ENCODE measurements at places on chromosomes 5 and 9. TPM values are rescaled to one million over a fixed set of nuclear protein-coding genes. Genes with fewer than 3 reads are reported as not detected.

PCDHGA6 gene
- total RNA-seq: 0.04 TPM

- DNase-seq: no peak
Measured at GRCh38 chr9:120729791-120730241, 15.5 kb upstream of the MEGF9 start.

GRCh38 chr5:136890431-136891148, 525.2 kb upstream of the TRPC7 start:
- DNase-seq: no peak

DNA sequence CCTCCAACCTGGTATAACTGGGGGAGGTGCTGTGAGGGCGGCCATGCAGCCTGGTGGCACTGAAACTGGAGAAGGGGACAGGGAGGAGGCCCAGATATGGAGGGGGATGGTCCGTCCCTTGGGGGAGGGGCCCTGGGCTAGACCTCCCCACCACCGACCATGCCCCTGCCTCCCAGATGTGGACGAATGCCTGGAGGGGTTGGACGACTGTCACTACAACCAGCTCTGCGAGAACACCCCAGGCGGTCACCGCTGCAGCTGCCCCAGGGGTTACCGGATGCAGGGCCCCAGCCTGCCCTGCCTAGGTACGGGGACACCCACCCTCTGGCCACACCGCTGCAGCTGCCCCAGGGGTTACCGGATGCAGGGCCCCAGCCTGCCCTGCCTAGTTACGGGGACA, 15.4 kb upstream of the ASS1 start:
- no peak for DNase-seq

ADAMTSL2 gene
- not detected for total RNA-seq

Data from foreskin keratinocyte (primary cell).